Brain (organoid and tissue), 16 donors: ENCODE measurements at places on chromosomes 2 and 18. TPM values are rescaled to one million over a fixed set of nuclear protein-coding genes. Genes with fewer than 3 reads are reported as not detected.

- DNase-seq: no peak
Measured at GRCh38 chr2:12918138-12918834, 201.6 kb downstream of the TRIB2 start.

- DNase-seq: no peak
Measured at GRCh38 chr2:127552846-127553245, 17.4 kb downstream of the MYO7B start.

- DNase-seq: no peak
Measured at GRCh38 chr2:43157506-43158246, 68.7 kb downstream of the ZFP36L2 start.

DNA sequence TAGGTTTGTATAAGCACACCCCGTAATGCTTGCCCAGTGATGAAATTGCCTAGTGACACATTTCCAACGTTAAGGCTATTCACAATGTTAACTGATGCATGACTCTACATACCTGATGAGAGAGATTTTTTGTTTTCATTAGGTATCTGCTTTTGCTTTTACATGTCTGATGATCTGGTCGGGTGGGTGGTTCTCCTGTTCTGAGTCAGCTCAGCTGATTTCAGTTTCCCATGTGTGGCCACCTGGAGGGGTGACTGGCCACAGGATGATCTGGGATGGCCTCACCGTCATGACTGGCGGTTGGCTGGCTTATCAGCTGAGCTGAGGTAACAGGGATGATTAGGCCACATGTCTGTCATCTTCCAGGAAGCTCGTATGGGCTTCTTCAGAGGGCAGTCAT, 33.8 kb upstream of the ACYP2 start:
- DNase-seq: no peak

DNA sequence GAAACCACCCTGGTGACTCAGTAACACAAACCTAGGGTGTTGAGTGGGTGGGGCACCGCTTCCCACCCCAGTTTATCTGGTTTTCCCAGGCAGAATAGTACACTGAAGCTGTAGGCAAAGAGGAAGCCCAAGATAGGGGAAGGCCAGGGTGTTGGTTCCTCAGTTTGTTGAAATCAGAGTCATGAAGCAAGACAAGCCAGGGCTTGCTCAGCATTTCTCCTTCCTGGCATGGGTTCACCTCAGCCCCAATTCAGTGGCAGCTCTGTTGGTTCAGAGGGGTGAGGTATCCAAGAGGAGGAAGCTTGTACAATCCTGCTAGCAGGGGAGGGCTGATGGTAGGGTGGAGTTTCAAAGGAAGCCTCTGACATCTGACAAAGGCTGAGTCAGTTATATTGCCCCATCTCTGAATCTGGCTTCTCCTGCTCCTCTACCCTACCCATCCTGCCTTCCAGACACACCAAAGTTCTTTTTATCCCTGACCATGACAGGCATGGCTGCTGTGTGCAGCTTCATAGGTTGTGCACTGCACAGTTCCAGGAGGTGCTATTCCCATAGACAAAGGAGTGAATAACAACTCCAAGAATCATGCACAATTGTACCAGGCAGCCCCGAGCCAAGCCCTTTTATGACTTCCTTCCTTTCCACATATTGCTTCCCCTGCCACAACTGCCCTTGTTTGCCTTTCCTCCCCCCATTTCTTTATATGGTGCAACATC, 24.9 kb upstream of the RAB10 start:
- DNase-seq: no peak

Gene CTAGE1
- polyA plus RNA-seq: not detected

Gene L3MBTL4
- polyA plus RNA-seq: 4.5 TPM

Gene FOXD4L1
- polyA plus RNA-seq: not detected

Gene MCEE
- 7.3 TPM for polyA plus RNA-seq
